Activated CD8-positive, alpha-beta memory T cell treated with anti-CD3 and anti-CD28 coated beads, Interleukin-2, amount 50 U/mL, for 4 hours (primary cell): ENCODE measurements at places on chromosomes 16 and 17.
A peak's percentile ranks its signal among the peaks of the same experiment; 100 is the strongest.

DNA sequence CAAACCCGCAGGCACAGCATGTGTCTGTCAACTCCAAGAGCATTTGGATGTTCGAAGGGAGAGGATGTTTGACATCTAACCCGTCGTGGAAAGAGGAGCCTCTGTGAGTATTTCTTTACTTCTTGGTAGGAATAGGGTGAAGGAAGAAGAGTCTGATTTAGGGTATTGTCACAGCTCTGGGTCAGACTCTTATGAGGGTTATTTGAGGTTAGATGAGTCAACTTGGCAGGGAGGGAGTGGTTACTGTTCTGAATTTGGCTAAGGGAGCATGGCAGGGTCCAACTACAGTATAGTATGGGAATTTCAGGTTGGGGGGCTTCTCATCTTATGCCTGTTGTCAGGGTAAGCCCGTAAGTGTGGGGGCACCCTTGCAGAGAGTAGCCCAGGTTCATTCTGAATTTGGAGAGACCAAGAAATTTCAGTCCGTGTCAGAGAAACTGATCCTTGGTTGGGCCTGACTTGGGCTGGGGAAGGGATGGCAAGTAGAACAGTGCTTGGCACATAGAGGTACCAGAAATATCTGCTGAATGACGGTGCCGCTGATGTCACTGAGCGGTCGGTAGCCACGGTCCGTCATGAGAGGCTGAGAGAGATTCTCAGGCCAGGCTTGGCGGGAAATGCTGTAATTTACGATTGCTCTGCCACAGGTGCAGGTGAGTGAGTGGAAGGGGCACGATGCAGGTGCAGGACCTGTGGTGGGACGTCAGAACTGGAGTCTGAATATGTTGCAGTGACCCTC is 43.2 kb downstream of the MYH3 start:
- no peak for DNase-seq

- DNase-seq = no peak
Measured at GRCh38 chr16:57859331-57859730, 57.0 kb upstream of the KIFC3 start.

GRCh38 chr16:89921702-89922476 is 1.3 kb upstream of the TUBB3 start:
- DNase-seq = no peak

DNA sequence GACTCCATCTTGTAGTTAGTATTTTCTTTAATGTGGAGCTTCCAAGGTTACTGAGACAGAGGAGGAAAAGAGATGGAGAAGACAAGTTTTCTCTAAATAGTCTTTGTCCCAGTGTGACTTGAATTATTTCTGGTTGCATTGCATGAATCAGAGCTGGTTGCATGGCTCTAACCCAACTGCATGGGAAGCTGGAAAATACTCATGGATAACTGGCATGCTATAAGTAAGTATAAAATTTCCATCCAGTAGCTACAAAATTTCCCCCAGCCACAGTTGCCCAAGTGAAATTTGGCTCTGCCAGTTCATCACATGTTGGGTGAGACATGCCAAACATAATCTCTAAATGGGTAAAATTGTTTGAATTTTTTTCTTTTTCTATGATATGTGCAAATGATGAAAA is 1161.5 kb downstream of the CDH11 start:
- no peak for DNase-seq

- DNase-seq = peak; percentile 66
Measured at GRCh38 chr17:63445954-63446752, at the start of gene CYB561. TSS of gene CYB561 (minus strand) at chr17:63446306. CDS start at chr17:63437547, 8,759 bp downstream.

DNA sequence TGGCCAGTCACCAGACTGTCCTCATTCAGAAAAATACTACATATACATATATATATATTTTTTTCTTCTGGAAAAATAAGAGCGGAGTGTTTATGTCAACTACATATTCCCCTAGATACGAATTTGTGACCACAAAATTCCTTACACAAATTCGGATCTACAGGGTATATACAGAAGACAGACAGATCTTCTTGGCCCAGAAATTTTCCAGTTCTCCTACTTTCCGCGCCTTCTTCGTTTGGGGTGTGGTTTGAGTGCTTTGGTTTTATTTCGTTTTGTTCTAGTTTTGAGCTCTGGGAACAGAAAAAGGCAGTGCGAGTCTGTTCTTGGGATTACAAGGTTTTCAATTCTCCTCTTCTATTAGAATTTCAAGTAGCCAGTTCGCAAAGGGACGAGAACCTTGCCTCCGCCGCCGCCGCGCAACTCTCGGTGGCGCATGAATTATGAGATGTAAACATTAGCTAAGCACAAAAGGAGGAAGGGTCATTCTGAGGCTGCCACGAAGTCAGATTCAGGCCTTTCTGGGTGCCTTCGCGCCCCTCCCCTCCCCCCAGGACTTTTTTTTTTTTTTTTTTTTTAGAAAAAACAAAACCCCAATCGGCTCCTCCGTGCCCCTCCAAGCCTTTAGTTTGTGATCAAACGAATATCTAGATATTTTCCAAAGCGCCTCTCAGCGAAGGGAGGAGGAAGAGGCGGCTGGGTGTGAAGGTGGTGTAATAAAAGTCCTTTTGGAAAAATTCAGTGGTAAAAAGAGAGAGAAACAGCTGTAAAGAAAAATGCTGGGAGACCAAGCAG is 1.8 kb upstream of the HOXB4 start:
- no peak for DNase-seq

GRCh38 chr16:53282975-53283946 is 151.0 kb upstream of the RBL2 start:
- DNase-seq = no peak

- DNase-seq = no peak
Measured at GRCh38 chr17:17844500-17844899, 7.7 kb upstream of the SREBF1 start.
